ENCODE measurements at places on chromosomes 1 and 21.

- peak; percentile 6 for DNase-seq
Measured at GRCh38 chr1:227891955-227892488, 55.7 kb downstream of the WNT9A start.

DNA sequence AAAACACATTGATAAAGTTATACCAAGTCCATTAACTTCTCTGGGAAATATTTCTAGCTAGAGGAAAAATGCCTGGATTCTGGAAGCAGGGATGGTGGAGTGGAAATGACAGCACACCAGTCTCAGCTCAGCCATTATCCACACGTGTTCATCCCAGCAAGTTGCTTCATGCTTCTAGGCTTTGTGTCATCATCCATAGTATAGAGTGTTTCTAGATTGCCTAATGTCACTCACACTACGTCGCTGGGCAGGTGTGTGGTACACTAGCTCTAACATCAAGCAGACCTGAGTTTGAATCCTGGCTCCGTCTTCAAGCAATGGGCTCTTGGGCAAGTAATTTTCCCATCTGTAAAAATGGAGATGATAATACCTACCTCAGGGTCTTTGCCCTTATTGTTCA, 326.3 kb downstream of the PBX1 start:
- no peak for DNase-seq

DNA sequence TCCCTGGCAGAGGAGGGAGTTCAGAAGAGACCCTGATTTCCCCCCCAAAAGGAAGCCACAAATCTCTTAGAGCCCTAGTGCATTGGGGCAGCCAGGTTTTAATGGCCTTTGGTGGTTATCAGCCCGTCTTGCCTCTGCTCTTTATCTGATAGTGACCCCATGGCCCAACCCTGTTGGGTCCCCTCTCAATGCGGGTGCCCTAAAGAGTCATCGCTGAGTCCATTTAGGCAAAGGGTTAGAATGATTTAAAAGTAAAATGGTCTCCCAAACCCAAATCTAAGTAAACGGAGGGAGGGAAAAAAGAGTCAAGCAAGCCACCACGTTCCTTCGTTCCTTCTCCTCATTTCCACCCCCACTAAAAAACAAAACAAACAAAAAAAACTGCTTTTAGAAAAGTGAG, 164.0 kb downstream of the RUNX1 start:
- DNase-seq, result no peak

GRCh38 chr1:245800901-245801605, 646.3 kb downstream of the KIF26B start:
- no peak for DNase-seq

DNA sequence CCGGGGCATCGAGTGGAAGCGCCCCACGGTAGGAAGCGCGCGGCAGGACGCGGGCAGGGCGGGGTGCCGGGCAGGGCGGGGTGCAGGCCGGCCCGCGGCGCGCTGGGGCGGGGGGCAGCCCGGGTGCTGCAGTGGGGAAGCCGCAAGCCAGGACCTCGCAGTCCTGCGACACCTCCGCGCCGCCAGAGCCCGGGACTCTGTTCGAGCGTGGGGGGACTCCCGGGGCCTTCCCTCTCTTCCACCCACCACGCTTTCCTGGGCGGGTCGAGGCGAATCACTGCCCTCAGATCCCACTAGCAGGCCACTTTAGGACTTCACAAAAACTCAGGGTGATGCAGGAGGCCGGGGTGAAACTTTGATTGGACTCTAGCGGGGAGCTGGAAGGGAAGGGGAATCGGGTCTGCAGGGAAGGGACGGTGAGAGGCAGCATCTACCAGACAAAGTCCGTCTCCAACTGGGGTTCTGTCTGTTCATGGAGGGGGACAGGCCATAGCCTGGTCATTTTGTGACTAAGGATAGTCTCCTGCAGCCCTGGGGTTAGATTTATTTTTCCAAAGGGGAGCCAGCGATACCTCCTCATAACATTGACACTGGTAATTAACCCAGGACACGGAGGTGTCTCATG, 623 bp downstream of the CAPN2 start:
- peak; percentile 30 for DNase-seq
